ENCODE measurements at places on chromosomes 2 and 18.

DNA sequence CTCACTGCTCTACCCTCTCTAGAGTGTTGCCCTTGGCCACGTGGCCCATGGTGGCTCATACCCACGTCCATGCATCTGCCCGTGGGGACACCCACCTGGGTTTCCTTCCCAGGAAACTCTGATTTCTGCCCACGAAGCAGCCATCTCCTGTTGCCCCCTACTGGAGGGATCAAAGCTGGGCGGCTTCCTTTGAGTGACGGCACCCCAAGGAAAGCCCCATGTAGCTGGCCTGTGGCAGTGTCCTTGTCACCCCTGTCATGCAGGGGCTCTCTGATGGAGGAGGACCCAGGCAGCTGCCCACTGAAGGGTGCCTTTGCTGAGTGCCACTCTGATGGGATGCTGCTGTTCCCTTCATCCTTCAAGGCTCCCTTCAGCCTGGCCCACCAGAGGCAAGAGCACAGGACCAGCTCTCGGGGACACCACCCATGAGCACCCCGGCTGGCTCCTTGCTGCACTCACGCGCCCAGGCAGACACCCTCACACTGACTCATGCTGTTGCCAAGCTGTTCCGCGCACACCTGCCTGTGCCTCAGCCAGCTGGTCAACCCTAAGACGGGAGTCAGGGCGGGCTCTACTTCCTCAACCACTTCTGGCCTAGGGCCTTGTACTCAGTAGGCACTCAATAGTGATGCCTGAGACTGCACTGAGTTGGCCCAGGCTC lies 101.1 kb downstream of the CTIF start:
- DNase-seq, result no peak

DNA sequence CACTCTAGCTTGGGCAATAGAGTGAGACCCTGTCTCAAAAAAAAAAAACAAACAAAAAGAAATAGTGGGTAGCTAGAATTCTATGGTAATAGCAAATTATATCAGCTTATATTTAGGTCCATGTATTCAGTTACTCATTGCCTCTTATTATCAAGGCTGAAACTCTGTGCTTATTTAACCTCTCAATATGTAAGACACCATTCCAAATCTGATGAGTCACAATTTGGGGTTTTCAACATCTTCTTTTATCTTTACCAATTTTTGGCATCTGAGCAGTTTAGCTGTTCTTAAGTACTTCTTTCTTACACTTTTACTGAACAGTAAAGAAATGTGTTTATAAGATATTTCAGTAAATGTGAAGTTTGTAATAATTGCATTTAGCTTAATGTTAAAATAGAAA lies 69.3 kb downstream of the TTC27 start:
- DNase-seq, result no peak

DNA sequence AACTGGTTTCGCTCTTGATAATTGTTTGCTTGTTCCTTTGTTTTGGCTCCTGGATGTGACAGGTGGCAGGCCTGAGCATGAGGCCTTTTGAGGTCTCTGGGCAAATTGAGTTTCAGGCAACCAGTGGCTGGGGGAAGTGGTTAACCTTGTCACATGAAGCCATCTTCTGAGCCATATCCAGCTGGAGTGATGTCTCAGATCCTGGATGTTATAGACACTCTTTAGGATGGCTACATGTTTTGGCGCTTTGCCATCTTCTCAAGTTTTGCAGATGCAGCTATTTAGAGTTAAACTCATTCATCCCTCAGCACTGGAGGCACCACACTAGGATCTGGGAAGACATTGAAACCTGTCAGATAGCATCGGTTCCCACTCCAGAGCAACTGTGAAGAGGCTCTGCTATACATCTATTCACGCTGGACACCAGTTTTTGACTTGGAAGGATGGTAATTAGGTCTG lies 25.3 kb upstream of the TACR1 start:
- DNase-seq, result no peak

DNA sequence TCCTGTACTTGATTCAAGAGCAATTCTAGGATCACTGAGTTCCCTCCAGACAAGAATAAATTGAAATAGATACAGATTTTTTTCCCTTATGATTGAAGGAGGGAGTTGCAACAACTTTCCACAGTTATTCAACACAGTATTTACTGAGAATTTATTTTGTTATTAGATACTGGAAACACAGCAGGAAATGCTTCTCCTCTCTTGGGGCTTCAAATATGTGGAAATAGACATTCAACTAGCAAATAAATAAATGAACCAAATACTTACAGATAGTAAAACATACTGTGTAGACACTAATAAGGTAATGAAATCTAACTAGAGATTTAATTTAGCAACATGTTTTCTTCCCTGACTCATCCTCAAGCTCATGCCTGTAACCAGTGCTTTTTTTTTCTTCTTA lies 169.2 kb downstream of the LNPK start:
- no peak for DNase-seq

DNA sequence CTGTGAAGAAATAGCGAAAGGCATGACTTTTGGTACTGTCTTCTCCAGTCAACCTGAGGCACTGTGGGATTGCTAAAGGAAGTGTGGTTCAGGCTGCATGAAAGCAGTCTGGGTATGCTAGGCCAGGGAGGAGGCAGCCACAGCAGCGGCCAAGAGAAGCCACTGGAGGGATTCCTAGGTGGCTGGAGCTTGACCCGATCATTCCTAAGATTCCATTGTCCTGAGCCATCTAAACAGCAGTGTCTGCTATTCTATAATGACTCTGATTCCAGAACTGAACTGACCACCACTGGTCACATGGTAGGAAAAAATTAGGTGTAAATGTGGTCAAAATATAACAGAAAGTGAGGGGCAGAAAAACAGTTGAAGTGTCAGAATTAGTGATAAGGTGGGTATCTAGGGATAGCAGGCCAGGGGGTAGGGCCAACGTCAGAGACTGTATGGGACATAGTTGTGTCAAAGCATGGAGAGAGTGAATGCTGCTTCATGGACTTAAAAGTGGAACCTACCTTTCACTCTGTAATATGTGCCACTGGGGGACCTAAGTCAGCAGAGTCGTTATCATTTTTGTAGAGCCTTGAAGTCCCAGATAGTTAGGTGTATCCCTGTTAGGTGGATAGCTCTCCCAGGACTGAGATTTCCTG lies 204.6 kb downstream of the CTNNA2 start:
- no peak for DNase-seq

All from stimulated activated CD4-positive, alpha-beta T cell treated with anti-CD3 and anti-CD28 coated beads, Interleukin-4, amount 100 ng/mL, for 24 hours (primary cell).